ENCODE measurements at places on chromosomes 1 and 21. TPM values are rescaled to one million over a fixed set of nuclear protein-coding genes. Genes with fewer than 3 reads are reported as not detected.

Gene RAVER2
- total RNA-seq: 22.9 TPM

Gene RPTN
- not detected for total RNA-seq

Gene MX2
- total RNA-seq: 0.62 TPM

- no peak for DNase-seq
These were observed 24.3 kb upstream of the KCNE1 start for GRCh38 chr21:34536311-34536710.

DNA sequence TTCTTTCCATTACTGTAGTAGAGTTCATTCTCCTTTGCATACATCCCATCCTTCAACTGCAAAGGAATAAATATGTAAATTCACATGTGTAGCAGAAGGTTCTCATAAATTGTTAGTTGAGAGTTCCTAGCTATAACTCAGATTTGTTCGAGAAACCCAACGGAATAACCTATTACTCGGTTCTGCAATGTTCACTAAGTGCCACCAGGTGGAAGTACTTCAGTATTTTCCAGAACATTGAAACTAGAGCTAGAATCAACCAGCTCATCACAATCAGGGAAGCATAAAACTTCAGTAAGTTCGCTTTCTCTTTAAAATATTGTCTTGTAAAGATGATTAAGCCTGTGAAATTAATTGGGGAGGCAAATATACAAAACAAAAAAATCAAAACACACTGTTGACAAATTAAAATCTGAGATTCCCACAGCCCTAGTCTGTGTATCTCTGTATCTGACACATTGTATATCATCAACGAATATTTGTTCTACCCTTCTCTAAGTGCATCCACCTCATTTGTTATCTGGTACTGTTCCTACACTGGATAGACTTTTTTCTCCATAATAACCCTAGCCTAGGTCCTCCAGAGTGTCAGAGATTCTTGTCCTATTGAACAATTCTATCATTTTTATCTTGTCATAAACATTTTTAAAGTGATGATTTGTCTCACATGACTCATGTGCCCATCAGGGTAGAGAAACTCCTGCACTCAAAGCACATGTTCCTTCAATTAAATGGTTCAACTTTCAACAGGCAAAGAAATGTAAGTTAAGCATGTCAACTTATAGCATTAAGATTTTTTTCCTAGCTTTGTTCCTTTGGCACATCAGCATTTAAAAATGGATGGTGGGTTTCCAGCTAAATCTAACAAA lies 31.9 kb downstream of the MROH9 start:
- no peak for DNase-seq

Gene S100A3
- total RNA-seq: not detected

GRCh38 chr1:94194079-94194865 lies 43.1 kb downstream of the ARHGAP29 start:
- no peak for DNase-seq

DNA sequence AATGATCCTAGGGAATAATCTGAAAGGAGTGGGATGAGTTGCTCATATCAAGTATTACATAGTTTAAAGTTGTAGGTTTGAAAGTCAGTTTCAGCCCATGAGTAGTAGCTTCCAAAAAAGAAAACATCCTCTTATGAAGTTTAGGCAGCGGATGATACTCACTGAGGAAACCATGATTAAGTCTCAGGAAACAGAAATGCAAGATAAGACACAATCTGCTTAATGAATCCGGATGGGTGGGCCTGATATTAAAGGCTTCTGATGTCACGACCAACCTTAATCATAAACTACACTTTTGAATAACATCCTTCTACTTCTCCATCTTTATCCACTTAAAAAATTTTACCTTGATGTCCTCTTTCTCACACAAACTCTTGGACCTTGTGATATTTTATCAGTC lies 61.8 kb downstream of the S1PR1 start:
- DNase-seq: no peak

- no peak for DNase-seq
These were observed 6.1 kb downstream of the IPO13 start for GRCh38 chr1:43952731-43953346.

DNA sequence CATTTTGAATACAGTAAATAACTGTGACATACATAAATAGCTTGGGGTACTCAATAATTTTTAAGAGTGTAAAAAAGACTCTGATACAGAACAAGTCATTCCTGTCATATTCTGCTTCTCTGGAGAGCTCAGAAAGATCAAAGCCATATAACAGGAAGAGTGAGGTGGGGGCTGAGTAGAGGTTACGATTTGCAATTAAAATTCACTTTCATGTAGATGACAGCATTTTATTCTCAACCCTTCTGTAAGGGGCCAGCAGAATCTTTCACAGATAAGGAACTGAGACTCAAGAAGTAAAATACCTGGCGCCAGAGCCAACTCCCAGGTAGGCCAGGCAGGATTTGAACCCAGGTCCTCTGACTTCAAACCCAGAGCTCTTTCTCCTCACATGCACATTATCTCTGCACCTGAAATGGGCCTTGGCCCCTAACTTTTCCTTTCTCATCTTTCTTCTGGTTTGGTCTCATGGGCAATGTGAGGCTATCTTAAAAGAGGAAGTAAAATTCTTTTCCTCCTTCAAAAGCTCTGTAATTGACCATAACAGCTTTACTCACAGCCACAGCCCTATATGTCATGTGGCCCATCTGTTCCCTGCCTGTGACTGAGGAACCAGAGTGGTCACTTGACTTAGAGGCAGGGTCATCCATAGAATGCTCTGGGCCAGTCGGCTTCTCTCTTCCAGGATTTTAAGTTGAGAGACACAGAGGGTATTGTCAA lies 80.9 kb upstream of the SYT6 start:
- no peak for DNase-seq

DNA sequence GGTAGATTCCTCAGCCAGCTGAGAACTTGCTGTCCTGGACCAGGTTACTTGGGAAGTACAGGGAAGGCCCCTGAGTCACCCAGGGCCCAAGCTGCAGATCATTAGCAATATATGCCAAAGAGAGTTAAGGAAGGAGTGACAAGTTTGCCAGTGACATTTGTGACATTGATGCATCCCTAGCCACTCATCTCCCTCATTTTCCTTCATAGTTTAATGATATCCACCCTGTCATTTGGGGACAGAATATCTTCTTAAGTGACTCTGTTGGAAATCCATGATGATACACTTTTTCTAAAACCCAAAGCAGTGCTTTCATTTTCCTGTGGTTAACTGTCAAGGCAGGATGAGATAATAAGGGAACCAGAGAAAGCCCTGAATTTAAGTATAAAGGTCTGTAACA lies 3.2 kb downstream of the TNN start:
- no peak for DNase-seq

All from occipital lobe (tissue), 3 donors.